ENCODE measurements at places on chromosomes 2 and 18.

DNA sequence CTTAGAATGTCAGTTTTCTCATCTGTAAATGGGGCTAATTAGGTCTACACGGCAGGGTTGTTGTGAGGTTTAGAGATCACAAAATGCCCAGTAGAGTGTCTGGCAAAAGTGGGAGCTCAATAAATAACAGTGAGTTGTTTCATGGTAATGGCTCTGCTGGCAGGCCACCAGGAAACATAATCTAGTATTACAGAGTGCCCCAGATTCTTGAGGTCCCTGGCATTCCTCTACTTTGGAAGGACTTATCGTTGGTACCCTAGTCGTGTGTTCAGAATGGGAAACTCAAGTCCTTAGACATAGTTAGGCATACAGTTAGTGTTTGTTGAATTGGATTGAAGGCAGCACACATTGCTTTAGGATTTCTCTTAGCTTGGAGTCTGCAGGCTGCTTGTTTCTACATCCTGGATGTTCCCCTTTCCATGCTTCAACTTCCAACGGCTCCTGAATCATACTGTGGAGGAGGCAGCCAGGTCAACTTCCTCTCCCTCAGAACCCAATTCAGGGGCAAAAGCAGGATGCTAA, 161.5 kb upstream of the FOSL2 start:
- DNase-seq: no peak

DNA sequence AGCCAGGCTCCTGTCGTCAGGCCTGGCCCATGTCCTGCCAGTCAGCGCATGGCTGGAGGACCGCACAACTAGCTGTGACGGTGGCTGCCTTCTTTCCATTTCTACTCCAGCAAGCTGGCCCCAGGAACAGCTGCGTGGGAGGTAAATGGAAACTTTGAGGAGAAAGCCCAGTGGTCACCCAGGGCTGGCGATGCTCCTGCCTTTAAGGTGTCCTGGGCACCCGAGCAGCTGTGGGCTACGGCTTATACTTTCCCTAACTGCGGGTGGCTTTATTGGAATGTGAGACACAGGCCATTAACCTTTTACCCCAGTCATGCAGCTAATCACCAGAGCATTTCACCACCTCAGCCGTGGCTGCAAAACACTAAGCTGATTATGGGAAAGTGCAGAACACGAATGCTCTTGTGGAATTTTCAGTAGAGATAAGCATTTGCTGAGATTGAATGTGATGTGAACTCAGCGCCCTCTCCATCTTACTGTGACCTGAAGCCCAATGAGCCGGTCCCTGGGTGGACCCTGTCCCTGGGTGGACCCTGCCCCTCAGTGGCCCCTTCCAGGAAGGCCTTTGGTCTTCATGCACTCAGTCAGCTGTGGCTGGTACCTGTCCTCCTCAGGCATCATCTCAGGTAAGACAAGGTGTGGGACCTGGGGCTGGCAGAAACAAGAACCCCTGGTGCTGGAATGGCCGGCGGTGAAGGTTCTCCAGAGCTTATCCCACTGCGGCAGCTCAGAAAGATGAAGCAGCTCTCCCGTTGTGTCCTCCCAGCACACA, 275.4 kb upstream of the HS6ST1 start:
- no peak for DNase-seq

DNA sequence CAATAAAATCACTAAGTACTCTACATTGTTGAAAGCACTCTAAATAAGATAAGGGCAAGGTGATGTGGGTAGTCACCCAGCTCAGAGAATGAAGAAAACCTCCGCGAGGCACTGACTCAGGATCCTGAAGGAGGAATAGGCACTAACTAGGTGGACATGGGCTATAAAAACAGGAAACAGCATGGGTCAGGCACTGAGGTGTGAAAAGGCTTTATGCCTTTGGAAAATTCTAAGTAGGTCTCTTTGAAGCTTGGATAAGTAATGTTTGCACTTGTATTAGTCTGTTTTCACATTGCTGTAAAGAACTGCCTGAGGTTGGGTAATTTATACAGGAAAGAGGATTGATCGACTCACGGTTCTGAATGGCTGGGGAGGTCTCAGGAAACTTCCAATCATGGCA, 161.6 kb downstream of the EPHA4 start:
- DNase-seq: no peak

DNA sequence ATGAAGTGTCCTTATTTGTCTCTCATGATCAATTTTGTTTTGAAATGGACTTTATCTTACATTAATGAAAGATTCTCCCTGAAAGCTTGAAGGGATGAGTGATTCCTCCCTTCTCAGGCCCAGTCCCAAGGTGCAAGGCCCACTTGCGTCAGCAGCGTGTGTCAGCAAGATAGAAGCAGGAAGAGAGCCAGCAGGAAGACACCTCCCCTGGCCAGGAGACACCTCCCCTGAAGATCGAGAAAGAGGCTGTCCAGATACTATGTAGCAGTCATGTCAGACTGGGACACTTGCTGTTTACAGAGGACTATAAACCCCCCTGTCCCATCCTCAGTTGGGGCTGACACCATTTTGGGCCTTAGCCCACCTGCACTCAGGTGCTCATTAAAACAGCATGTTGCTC, 38.3 kb downstream of the TIMM21 start:
- DNase-seq: no peak

GRCh38 chr2:27353762-27354596, 2.6 kb downstream of the GTF3C2 start:
- DNase-seq: no peak

- DNase-seq: no peak
Measured at GRCh38 chr2:154696810-154697417, 1.6 kb upstream of the KCNJ3 start.

DNA sequence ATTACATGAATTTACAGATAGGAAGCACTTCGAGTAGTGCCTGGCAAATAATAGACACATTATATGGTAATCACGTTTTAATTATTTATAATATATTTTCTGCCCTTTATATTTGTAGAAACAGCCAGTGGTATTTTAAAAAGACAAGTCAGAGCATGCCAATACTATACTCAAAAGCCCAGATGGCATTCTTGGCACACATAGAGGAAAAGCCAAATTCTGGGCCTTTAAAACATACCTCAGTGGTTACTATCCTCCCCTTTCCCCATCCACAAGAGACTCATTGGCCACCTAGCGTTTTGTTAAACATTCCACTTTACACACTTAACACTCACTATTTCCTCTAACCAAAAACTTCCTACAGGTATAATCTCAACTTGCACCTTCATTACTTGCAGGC, 63.3 kb upstream of the ZNF804A start:
- DNase-seq: no peak

GRCh38 chr2:65075605-65076344, 19.6 kb downstream of the CEP68 start:
- no peak for DNase-seq

GRCh38 chr2:71614976-71615766, 161.8 kb downstream of the DYSF start:
- no peak for DNase-seq

GRCh38 chr2:19933351-19933981, 31.7 kb upstream of the TTC32 start:
- no peak for DNase-seq
